Activated CD4-positive, alpha-beta T cell treated with anti-CD3 and anti-CD28 coated beads, Interleukin-2, amount 10 ng/mL, durations not matched to agents 7 days and 5 days (primary cell): ENCODE measurements at places on chromosomes 6 and 20. TPM values are rescaled to one million over a fixed set of nuclear protein-coding genes. Genes with fewer than 3 reads are reported as not detected.

DNA sequence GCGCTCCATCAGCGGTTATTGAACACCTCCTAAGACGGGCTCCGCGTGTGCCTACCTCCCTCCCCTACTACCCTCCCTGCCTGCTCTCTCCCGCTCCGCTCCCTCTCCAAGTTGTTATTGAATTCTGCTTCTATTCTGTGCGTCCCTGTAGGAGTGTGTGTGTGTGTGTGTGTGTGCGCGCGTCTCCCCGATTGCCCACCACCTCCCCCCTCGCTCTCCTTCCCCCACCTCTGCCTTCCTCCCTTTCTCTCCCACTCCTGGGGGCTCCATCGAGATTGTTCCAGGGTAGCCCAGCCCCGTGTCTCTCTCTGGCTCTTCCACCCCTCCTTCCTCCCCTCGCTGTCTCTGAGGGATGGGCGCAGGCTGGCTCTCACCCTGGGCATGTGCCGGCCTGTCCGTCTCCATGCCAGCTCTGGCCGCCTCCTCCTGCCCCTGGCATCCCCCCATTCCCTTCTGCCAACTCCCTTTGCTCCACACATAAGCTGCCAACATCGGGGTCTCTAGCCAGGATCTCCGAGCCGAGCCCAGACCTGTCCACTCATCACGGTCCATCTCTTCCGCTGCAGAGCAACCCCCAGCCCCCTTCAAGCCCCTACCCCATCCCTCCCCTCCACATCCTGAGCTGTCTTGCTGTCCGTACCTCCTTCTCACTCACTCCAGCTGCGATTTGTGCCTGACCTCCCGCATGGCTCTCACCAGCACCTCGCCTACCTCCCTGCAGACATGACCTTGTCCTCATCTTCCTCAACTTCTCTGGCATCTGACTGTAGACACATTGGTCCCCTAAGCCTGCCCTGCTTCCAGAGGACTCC lies 68.5 kb downstream of the SRC start:
- no peaks in the 10 kb centered on the region for H3K36me3 ChIP-seq
- H3K4me1 ChIP-seq, result no peaks in the 10 kb centered on the region
- no peak overlapping the region for H3K27ac ChIP-seq

DNA sequence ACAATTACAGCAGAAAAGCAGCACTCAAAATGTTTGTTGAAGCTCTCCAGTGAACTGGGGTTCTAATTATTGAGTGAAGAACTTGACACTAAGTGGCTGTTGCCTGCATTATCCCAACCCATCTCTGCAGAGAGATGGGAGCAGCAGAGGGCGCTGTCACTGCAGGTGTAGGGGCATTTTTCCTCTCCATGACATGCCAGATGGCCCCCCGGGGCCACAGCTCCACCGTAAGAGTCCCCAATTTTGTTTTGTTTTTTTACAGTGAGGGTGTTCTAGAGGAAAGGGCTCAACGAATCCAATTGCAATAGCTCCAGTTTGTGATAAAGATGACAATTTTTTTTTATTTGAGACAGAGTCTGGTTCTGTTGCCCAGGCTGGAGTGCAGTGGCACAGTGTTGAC lies 1.9 kb upstream of the FUCA2 start:
- H3K27me3 ChIP-seq, result peaks cover 2% of the 10 kb centered on the region
- peak overlapping the region; percentile 63 for H3K27ac ChIP-seq
- peaks cover 8% of the 10 kb centered on the region for H3K36me3 ChIP-seq
- peak; percentile 45 for DNase-seq

DNA sequence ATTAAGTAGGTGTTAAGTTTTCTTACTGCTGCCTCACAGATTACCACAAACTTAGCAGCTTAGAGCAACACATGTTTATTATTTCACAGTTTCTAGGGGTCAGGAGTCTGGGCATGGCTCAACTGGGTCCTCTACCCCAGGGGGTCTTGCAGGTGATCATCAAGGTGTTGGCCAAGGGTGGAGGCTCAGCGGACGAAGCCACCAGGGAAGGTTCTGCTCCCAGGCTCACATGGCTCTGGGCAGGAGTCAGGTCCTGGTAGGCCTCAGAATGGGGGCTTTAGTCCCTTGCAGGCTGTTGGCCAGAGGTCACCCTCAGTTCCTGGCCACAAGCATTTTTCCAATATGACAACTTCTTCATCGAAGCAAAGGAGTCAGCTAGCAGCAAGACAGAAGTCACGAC lies 362.5 kb downstream of the PREX1 start:
- peaks cover 7% of the 10 kb centered on the region for H3K27me3 ChIP-seq
- peaks cover 4% of the 10 kb centered on the region for H3K4me1 ChIP-seq
- no peak overlapping the region for H3K4me3 ChIP-seq
- H3K27ac ChIP-seq, result no peak overlapping the region
- H3K36me3 ChIP-seq, result no peaks in the 10 kb centered on the region
- DNase-seq, result no peak

- DNase-seq, result no peak
- H3K4me3 ChIP-seq, result no peak overlapping the region
- peaks cover 6% of the 10 kb centered on the region for H3K36me3 ChIP-seq
- peak overlapping the region; percentile 56 for H3K27ac ChIP-seq
- H3K4me1 ChIP-seq, result peaks cover 89% of the 10 kb centered on the region
Measured at GRCh38 chr6:135090819-135091218, 36.2 kb upstream of the HBS1L start.

DNA sequence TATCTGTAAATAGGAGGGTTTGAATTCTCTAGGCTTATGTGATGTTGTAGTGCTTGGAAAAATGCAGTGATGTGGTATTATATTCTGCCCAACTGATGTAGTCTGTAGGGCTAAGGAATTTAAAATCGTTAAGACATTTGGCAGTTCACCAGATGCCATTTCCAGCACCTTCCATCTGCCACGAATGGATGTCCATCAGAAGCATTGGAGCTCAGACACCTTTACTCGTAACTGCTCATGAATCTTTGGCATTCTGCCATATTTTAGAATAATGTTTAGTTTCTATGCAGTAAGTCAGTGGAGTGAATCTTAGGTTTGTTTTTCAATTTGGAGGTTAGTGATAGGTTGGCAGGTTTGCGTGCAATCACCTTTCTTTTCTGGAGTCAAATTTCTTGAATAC lies 2.4 kb upstream of the SYTL3 start:
- H3K4me3 ChIP-seq, result no peak overlapping the region
- no peak for DNase-seq
- H3K36me3 ChIP-seq, result peaks cover 22% of the 10 kb centered on the region

DNA sequence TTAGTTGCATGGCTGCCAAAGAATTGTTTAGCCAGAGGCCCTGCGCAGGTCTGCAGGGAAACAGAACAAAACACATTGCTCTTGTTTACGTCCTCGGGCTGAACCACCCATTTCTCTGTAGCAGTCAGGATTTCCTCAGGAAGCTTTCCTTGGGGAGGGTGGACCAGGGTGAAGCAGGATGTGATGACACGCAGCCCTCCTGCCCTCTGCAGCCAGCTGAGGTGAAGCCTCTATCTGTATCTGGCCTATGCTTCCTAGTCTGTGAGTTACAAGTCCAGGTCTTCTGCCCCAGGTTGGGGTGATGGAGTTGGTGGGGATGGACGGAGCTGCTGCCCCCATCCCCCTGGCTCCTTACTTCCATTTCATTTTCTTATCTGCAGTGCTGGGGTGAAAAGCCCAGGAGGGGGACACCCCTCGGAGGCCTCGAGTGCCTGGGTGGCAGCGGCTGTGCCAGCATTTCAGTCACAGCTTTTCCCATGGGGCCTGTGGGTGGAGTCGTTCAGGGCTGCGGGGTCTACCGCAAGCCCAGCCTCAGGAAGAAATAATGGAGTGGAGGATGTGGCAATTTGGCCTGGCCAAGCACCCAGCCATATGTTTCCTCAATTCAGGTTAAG lies 24.9 kb downstream of the SASH1 start:
- H3K4me3 ChIP-seq, result no peak overlapping the region
- DNase-seq, result peak; percentile 10

GRCh38 chr6:41777551-41778285 lies 2.0 kb downstream of the FRS3 start:
- peaks cover 14% of the 10 kb centered on the region for H3K27me3 ChIP-seq
- no peak overlapping the region for H3K4me3 ChIP-seq
- H3K36me3 ChIP-seq, result peaks cover 5% of the 10 kb centered on the region
- peaks cover 23% of the 10 kb centered on the region for H3K4me1 ChIP-seq
- DNase-seq, result no peak
- H3K27ac ChIP-seq, result no peak overlapping the region

GRCh38 chr6:152769159-152769558 lies 18.6 kb downstream of the VIP start:
- DNase-seq, result no peak
- H3K36me3 ChIP-seq, result no peaks in the 10 kb centered on the region
- no peaks in the 10 kb centered on the region for H3K27me3 ChIP-seq

DNA sequence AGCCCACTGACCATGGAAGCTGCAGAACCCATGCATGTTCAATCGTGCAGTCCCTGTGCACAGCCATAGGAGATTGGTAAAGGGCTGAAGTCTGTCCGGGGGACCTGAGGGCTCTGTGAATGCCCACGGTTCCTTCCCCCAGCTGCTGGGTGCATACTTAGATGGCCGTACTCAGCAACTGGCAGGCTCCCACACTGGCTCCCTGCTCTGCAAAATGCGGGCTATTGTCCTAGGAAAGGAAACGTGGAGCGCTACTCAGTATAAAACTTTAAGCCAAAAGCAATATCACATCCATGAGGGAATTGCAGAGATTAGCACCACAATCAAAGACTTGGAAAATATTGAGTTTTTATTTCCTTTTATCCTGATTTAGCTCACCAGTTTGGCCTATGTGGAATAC lies 202.0 kb downstream of the WDR27 start:
- H3K27me3 ChIP-seq, result no peaks in the 10 kb centered on the region
- no peaks in the 10 kb centered on the region for H3K4me1 ChIP-seq
- H3K4me3 ChIP-seq, result no peak overlapping the region

DNA sequence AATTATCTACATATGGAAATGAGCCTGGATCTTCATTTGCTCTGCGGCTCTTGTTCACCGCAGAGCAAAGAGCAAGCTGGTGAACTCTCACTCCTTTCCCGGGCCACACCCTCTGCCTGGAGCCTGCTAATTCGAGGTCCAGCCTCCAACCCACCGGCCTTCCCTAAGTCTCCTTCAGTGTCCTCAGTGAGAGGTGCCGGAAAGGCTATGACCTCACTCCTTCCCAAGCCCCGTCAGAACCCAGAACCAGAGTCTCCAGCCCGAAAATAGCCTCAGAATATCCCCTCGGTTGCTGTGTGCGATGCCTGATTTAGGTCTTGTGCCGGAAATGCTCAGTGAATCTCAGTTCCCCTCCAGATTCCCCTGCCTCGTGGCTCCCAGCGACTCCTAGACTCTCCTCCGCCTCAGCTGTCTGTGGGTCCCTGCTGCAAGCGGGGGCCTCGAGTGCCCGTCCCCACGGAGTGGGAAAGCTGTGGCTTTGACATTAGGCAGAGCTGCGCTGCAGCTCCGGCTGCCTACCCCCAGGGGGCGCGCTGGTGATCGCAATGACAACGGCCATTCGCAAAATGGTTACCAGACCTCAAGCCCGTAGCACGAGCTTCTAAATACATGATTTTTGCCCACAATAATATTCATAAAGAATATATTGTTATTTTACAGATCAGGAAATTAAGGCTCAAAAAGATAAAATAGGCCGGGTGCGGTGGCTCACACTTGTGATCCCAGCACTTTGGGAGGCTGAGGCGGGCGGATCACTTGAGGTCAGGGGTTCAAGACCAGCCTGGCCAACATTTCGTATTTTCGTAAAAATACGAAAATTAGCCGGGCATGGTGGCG lies 4.1 kb upstream of the BNIP5 start:
- no peaks in the 10 kb centered on the region for H3K36me3 ChIP-seq
- peak; percentile 73 for DNase-seq
- H3K27ac ChIP-seq, result no peak overlapping the region
- H3K4me3 ChIP-seq, result no peak overlapping the region
- H3K4me1 ChIP-seq, result peaks cover 11% of the 10 kb centered on the region
- H3K27me3 ChIP-seq, result peaks cover 23% of the 10 kb centered on the region

DNA sequence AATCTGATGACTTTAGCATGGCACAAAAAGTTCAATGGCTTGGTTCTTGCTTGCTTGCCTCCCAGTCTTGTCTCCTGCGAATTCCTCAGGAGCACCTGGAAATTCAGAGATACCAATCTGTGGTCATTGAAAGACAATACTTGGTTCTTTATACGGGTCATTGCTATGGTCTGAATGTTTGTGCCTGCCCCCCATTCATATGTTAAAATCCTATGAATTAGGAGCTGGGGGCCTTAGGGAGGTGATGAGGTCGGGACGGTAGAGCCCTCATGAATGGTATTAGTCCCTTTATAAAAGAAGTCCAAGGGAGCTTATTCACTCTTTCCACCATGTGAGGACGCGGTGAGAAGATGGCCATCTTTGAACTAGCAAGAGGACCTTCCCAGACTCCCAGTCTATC lies 721.8 kb downstream of the UTRN start:
- H3K27ac ChIP-seq, result no peak overlapping the region
- H3K27me3 ChIP-seq, result peaks cover 19% of the 10 kb centered on the region
- no peaks in the 10 kb centered on the region for H3K36me3 ChIP-seq
- DNase-seq, result no peak
- H3K4me1 ChIP-seq, result peaks cover 3% of the 10 kb centered on the region

- no peak for DNase-seq
- no peaks in the 10 kb centered on the region for H3K36me3 ChIP-seq
- no peak overlapping the region for H3K4me3 ChIP-seq
- no peak overlapping the region for H3K27ac ChIP-seq
- no peaks in the 10 kb centered on the region for H3K4me1 ChIP-seq
- peaks cover 29% of the 10 kb centered on the region for H3K27me3 ChIP-seq
Measured at GRCh38 chr6:27962506-27962905, 5.5 kb downstream of the OR2B6 start.

- H3K27ac ChIP-seq, result no peak overlapping the region
- peaks cover 2% of the 10 kb centered on the region for H3K27me3 ChIP-seq
- no peaks in the 10 kb centered on the region for H3K4me1 ChIP-seq
- DNase-seq, result no peak
- H3K36me3 ChIP-seq, result no peaks in the 10 kb centered on the region
Measured at GRCh38 chr6:116424001-116424400, 37.2 kb upstream of the CALHM6 start.

DNA sequence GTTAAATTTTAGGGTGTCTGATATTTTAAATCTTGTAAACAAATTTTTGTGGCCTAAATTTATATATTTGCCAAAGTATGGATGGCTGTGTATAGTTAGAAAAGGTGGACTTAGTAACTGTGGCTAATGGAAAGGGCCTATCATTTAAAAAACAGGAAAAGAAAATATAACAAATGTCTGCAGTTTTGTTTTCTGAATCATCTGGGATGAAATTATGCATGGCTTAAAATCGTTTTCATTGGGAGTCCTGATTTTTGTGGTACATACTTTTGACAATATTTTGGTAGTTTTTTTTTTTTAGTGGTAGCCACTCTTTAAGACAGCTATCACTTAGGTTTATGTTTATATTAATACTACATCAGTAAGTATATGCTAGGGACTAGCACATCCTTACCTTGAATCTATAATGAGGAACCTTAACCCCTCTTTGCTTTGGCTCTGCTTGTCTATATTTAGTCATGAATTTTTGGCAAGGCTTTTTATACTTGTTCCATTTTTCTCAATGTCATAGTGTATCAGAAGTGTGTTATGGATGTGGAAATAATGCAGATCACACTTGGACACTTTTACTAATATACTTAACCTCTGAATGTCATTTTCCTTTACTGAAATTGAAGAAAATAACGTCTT lies 5.6 kb downstream of the ARID1B start:
- H3K4me1 ChIP-seq, result peaks cover 51% of the 10 kb centered on the region
- no peak for DNase-seq
- H3K27ac ChIP-seq, result peak overlapping the region; percentile 89
- no peaks in the 10 kb centered on the region for H3K27me3 ChIP-seq
- peaks cover 20% of the 10 kb centered on the region for H3K36me3 ChIP-seq
- peak overlapping the region; percentile 79 for H3K4me3 ChIP-seq

Gene TMEM242
- total RNA-seq, result 7.9 TPM

Gene LPA
- not detected for total RNA-seq

Gene RFX6
- not detected for total RNA-seq
